Stimulated activated CD8-positive, alpha-beta memory T cell treated with anti-CD3 and anti-CD28 coated beads, Interleukin-12 subunit alpha, Interleukin-12 subunit beta, amount 100 ng/mL, for 4 hours (primary cell): ENCODE measurements at places on chromosomes 11 and 22.

GRCh38 chr22:36659762-36660509 is 43.6 kb downstream of the CACNG2 start:
- DNase-seq, result peak; percentile 7

GRCh38 chr22:26559961-26560575 is 29.9 kb downstream of the TPST2 start:
- DNase-seq, result no peak

DNA sequence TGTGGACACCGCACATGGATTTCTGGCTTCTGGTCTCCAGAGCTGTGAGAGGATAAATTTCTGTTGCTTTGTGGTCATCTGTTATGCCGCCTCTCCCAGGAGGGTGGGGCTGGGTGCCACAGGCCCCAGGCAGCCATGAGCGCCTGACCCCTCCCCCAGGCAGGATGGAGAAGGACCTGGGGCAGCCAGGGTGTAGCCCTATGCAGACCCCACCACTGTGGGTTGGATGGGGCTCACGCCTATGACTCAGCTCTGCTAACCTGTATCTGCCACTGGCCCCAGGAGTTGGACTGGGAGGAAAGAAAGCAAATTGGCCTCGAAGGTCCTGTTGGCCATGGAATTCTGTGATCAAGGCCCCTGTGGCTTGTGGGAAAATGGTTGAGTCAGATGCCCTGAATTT is 1351.1 kb downstream of the BRD1 start:
- DNase-seq, result no peak

DNA sequence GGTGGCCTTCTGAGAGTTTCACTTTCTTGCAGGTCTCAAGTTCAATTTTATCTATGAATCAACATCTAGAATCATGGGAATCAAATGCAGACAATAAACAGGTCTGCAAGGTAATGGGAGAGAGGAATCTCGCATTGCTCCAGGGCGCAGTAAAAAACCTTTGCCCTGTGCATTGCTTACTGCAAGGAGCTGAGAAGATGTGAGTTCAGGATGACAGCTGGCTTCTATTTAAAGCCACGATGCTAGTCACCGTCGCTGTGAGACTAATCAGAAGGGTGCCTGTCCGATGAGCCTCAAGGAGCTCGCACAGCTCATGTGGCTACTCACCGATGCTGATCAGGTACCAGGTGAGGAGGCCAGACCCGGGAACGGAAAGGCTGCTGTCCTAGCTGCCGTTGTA is 30.2 kb upstream of the APOA1 start:
- DNase-seq, result no peak

DNA sequence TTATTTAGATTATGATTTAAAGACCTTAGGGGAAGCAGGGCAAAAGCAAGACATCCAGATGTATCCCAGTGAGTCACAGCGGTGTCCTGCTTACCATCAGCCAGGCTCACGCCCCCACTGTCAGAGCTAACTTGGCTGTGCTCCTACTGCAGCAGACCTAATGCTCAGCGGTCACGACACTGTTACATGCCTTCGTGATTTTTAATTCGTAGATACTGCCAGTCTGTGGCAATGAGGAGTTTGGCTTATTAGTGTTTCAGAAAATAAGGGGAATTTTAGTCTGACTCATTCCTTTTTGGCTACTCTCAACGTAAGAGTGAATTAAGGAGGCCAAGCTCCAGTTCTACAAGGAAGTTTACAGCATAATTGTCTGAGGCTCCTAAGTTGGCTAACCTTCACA is 22.7 kb downstream of the EFCAB6 start:
- DNase-seq, result no peak

DNA sequence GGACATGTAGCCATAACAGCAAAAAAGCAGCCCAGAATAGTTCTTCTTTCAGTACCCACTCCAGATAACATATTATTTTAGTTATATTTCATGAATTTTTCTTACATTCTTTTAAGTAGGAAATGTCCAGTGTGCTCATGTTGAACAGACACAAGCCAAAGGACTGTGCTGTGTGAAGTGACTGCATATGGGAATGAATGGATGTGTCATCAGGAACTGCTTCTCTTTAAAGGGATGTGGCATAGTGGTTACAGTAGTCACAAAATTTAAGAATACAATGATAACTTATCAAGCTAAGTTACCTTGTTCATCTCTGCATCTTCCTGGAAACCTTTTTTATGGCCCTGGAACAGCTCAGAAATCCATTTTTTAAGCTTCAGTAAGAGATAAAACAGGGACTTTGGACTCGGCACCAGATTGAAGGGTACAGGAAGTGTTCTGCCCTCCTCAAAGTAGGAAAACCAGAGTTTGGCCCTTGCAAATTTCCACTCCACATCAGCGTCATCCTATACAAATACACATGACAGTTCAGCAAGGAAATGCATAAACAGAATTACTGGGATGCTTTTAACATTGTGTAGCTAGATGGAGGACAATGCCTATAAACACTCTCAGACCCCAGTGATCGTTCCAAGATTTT is 112.8 kb downstream of the TRPC6 start:
- DNase-seq, result no peak

- DNase-seq, result no peak
Measured at GRCh38 chr11:111917312-111917711, 1.4 kb upstream of the C11orf52 start.

DNA sequence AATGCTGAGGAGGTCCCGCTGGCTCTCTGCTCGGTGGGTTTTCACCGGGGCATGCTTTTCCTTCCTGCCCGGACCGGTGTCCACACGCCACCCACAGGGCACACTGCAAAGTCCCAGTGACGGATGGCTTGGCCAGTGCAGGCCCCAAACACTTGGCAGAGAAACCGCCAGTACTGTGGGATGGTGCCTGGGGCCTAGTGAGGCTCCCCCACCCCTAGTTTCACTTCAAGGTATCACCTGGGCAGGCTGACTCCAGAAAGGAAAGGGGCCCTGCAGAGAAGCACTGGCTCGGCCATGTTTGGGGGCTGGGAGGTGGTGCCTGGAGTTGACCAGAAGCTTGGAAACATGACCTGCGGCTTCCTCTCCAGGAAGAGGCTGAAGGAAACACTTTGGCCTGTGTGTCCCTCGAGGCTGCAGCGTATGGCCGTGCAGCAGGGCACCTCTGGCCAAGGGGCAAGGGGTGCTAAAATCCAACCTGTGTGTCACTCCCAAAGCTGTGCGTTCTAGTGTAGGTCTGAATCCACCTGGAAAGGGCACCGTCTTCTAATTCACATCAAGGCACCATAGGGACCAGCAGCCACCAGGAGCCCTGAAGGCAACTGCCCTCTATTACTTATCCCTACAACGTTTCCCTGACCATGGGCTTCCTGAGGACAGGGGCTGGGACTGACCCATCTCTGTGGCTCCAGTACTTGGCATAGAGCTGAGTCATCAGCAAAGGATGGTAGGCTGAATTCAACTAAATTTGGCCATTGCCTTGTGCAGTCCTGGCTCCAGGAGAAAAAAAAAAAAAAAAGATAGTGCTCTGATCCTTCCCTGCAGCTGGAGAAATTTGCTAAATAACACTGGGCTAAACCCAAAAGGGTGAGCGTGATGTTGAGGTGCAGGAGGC is 22.6 kb downstream of the TPBGL start:
- DNase-seq, result no peak

DNA sequence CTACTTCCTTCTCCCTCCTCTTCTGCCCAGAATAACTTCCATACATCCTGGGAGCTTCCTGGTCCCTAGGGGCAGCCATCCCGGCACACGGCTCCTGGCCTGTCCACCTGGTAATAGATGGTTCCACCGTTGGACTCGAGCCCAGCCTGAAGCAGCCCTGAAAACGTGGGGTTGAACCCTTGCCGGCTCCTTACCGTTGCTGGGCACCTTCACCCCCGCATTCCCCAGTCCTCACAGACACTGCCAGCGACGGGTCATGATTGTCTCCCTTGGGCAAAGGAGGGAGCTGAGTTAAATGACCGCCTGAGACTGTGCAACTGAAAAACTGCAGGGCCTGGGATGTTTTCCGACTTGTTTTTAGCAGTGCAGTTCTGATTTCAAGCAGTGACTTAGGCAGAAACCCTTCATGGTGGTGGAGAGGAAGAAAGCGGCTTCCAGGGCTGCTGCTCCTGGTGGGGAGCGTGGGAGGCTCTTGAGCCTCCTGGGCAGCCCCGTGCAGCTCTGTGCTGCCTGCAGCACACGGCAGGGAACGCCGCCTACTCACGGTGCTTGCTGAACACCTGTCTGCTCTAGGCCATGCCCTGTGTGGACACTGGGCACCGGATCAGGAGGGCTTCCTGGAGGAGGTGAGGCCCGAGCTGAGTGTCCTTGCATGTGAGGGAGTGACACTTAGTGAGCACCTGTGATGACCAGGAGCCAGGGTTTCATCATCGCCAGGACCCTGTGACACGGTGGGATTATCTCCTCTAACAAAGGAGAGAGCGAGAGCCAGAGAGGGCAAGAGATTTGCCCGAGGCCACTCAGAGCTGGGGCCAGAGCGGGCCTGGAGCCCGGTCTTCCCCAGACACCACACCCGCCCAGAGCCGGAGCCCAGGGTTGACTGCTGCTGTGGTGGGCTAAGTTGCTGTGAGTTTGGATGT is 77.4 kb downstream of the FBLN1 start:
- no peak for DNase-seq

GRCh38 chr11:118370774-118371173 is 11.4 kb downstream of the UBE4A start:
- DNase-seq, result no peak

DNA sequence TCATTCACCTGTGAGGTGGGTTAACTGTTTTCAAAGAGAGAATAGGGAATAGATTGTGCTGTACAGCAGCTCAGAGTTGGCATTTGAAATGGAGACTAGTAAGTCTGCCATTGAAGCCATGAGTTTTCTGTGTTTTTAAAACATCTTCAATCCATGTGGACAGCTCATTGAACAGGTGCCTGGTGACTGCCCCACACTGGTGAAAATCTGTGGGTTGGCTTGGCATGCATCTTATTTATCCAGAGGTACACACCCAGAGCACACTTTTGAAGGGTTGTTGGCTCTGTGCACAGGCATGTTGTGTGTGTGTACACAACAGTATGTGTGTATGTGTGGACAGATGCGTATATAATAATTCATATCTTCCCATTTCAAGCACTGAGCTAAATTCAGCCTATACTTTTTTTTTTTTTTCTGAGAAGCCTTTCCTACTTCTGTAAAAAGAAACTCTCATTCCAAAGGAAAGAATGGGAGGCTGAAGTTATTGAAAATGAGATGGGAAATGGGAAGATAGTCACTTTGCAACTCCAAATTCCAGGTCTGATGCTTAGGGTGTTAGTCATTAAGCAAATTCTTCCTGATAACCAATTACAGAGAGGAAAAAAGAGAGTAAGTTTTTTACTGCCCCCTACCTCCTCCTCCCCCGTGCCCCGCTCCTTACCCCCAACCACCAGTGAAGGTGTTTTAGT is 7.0 kb upstream of the LYVE1 start:
- DNase-seq, result no peak

DNA sequence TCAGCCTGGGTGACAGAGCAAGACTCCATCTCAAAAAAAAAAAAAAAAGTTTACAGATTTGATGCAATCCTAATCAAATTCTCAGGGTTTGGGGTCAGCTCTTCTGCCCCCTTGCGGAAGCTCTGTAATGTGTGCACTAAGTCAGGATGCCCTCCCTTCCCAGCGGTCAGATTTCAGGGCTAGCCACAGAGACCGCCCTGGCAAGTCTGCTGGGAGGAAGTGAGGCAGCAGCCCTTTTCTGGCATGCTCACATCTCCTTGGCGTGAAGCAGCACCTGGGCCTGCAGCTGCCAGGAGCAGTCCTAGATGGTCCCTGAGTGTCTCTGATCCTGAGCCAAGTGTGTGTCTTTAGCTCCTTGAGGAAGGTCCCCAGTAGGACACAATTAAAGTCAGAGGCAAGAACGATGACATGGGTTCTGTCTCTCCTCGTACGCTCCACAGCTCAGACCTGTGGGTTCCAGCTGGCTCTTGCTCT is 10.9 kb upstream of the APOBEC3C start:
- DNase-seq, result peak; percentile 48
